ENCODE measurements at places on chromosomes 7 and 10.

- no peak for DNase-seq
Observed at GRCh38 chr10:103620352-103620740, 126.8 kb downstream of the NEURL1 start.

- DNase-seq: no peak
Observed at GRCh38 chr7:89451911-89452310, 656.4 kb upstream of the TEX47 start.

- no peak for DNase-seq
Observed at GRCh38 chr10:79496896-79497295, 15.4 kb upstream of the EIF5AL1 start.

GRCh38 chr10:4059471-4060138 lies 274.6 kb upstream of the KLF6 start:
- DNase-seq: no peak

DNA sequence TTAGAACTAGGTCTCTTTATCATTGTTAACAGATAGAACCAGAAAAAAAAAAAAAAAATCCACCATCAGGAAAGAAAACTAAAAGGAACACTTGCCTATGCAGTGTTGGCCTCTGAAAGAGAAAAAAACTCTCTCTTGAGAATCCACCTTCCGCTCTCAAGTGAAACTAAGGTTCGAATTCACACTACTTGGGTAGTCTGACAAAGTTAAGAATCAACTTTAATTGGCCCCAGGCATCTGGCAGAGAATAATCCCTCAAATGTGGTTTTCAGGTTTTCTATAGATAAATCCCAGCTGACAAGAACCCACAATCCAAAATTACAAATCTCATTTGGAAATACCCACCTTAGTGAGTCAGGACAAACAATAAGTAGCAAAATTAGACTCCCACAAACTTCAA lies 199.7 kb upstream of the LRRN3 start:
- DNase-seq: no peak

- no peak for DNase-seq
Observed at GRCh38 chr10:118584181-118584954, 11.1 kb downstream of the PRLHR start.

DNA sequence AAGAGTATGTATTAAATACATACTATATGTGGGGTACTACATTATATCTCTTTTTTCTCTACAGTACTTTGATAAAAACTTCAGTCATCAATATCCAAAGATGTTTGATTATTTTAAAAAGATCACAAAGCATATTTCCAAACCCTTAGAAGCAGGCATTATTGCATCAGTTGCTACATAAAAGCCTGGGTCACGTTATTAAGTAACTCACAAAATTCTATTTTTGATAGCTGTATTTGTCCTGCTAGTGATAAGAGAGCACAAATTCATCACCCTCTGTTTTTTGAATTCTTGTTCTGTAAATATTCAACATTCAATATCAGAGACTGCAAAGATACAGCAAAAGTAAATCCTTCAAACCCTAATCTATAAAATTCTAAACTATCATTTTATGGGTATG lies 30.0 kb downstream of the A1CF start:
- DNase-seq: no peak

DNA sequence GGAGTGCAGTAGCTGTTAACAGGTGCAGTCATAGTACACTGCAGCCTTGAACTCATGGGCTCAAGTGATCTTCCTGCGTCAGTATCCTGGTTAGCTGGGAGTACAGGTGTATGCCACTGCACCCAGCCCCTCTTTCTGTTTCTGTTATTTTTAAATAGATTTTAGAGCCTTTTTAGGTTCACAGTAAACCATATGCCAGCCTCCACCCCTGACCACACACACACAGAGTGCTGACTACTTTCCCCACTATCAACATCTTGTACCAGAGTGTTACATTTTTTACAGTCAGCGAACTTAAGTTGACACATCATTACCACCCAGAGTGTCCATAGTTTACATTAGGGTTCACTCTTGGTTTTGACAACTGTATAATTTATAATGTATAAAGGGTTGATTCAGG lies 32.1 kb downstream of the MARCHF5 start:
- DNase-seq: no peak

GRCh38 chr10:127402596-127403409 lies 146.3 kb upstream of the NPS start:
- no peak for DNase-seq

DNA sequence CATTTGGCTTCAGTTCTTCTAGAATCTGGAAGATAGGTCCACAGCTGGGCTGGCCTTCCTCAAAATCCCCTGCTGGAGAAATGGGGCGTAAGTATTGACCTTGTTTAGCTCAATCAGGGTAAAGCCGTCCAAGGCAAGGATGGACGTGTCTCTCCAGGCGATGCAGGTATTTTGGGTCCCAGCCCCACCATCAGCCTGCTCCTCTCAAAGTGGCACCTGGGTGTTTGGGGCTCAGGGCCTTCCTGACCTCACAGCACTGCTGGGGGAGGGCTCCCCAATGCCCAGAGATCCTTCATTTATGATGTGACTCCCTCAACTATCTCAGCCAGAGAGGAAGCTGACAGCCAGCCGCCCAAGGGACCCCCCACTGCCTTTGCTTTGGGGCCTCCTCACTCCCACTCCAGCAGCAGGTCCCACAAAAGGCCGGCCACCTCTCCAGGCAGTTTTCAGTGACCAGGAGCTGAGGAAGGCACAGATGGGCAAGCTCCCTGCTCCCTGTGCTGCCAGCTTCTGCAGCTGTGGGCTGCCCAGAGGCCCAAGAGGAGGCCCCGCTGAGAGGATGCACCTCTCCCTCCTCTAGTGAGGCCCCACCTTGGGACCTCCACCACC lies 140.0 kb upstream of the TCERG1L start:
- DNase-seq: no peak

- no peak for DNase-seq
Observed at GRCh38 chr10:28463141-28463540, 69.8 kb upstream of the WAC start.

DNA sequence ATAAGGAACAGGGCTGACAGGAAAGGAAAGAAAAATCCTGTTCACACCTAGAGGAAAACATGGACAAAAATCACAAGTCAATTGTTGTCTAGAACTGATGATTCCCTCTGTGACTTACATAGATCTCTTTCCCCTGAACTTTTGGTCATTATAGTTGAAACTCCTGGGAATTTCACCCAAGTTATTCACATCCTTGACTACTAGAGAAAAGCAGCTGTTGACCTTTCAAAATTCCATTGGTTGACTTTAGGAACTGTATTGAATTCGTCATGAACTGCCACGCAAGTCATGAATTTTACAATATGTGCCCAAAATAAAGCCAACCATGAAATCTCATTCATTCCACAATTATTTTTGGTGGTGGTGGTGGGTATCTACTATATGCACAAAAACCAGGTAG lies 104.3 kb downstream of the UBE2H start:
- DNase-seq: no peak

- DNase-seq: no peak
Observed at GRCh38 chr7:51019191-51019844, 236.6 kb upstream of the GRB10 start.

DNA sequence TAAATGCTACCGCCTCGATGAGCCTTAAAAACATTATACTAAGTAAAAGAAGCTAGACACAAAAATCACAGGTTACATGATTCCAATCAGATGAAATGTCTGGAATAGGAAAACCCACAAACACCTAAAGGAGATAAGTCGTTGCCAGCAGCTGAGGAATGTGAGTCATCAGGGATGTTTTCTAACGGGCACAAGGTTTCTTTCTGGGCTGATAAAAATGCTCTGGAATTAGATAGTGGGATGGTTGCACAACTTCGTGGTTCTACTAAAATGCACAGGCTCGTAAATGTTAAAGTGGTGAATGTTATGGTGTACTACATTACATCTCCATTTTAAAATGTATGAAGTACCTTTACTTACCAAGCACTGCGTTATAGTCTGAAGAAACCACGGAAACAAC lies 9.7 kb downstream of the ABLIM1 start:
- no peak for DNase-seq

DNA sequence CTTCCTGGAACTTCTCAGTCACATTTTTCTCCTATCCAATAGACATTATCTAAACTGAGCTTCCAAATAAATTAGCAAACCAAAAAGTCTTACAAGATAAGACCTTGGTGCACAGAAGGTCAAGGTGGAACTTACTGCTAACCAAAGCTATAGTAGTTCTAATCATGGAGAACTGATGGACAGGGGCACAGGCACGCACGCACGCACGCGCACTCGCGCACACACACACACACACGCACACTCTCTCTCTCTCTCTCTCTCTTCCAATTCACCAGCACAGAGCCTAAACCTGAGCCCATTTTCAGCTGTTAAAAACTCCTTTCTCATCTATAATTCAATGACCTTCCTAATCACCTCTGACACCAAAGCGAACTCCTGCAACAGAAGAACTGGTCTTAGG lies 7.5 kb downstream of the FGFR2 start:
- DNase-seq: no peak

DNA sequence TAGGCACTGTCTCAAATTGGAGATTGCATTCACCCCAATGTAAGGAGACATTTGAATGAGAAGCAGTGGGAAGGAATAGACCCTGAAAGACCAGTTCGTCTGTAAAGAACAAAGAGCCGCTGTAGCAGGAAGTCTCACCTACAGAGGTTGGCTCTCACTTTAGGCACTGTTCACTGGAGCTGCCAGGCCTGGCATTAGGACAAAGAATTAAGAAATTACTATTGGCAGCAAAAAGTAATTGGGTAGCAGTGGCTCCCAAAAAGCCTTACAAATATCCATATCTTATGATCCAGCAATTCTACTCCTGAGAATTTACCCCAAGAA lies 10.5 kb upstream of the TEX36 start:
- no peak for DNase-seq

DNA sequence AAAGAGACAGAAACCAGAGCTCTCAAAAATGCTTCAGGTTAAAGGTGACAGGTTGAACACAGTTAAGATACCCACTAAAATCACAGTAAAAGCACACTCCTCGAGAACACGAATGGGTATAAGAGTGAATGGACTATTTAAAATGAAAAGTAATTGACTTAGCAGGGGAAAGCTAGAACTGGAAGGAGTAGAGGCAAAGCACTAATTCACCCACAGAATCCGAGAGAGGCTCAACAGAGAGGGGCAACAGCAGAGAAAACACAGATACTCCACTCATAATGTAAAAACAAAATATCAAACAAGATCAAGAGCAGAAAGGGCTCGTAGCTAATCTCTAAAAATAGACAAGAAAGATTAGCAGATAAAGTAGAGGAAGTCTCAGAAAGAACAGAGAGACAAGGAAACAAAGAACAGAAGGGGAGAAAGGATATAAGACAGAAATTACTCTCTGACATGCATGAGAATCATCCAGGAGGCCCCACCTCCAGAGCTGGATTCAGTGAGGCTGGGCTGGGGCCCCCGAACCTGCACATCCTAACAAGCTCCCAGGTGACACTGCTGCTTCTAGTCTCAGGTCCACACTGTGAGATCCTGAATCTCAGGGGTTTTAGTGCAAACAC lies 117.6 kb downstream of the GALNT11 start:
- no peak for DNase-seq

DNA sequence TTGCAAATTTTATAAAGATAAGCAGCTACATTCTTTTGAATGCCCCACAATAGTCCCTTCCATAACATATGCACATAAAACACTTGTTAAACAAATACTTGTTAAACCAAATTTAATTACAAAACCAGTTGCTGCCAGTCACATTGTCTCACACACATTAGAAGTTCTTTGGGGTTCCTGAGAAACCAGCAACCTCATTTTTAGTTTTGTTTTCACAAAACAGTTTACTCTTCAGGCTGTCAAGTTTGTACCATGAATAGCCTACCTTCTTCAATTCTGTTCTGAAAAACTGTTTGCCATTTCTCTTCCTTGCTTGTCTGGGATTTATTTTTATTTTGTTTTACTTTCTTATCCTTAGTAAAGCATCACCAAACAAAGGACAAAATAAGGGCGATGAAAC lies 176.5 kb upstream of the PHF14 start:
- DNase-seq: no peak

GRCh38 chr10:47025540-47026300 lies 114.5 kb downstream of the PTPN20 start:
- no peak for DNase-seq

Measured in omental fat pad (tissue), 4 donors.